HCT116 (cell line): ENCODE measurements at places on chromosomes 7 and 10. TPM values are rescaled to one million over a fixed set of nuclear protein-coding genes. Genes with fewer than 3 reads are reported as not detected.

OR2A5 gene
- total RNA-seq, result not detected

- no peaks in the 10 kb centered on the region for H3K27me3 ChIP-seq
- no peak overlapping the region for H3K4me3 ChIP-seq
These were observed 65.9 kb downstream of the CLIP2 start for GRCh38 chr7:74355091-74355490.

GRCh38 chr7:125363873-125364272, 434.2 kb upstream of the POT1 start:
- no peak overlapping the region for H3K27ac ChIP-seq
- no peak for DNase-seq
- no peaks in the 10 kb centered on the region for H3K27me3 ChIP-seq
- H3K36me3 ChIP-seq, result no peaks in the 10 kb centered on the region

GRCh38 chr7:157280216-157280841, 56.5 kb upstream of the DNAJB6 start:
- peaks cover 11% of the 10 kb centered on the region for H3K4me1 ChIP-seq
- H3K36me3 ChIP-seq, result no peaks in the 10 kb centered on the region
- no peak for DNase-seq
- H3K27me3 ChIP-seq, result no peaks in the 10 kb centered on the region
- no peak overlapping the region for H3K27ac ChIP-seq

- no peaks in the 10 kb centered on the region for H3K4me1 ChIP-seq
- H3K27me3 ChIP-seq, result no peaks in the 10 kb centered on the region
- H3K27ac ChIP-seq, result no peak overlapping the region
- no peak for DNase-seq
- H3K36me3 ChIP-seq, result no peaks in the 10 kb centered on the region
These were observed 202.9 kb downstream of the ZNF248 start for GRCh38 chr10:37654466-37654865.

DNA sequence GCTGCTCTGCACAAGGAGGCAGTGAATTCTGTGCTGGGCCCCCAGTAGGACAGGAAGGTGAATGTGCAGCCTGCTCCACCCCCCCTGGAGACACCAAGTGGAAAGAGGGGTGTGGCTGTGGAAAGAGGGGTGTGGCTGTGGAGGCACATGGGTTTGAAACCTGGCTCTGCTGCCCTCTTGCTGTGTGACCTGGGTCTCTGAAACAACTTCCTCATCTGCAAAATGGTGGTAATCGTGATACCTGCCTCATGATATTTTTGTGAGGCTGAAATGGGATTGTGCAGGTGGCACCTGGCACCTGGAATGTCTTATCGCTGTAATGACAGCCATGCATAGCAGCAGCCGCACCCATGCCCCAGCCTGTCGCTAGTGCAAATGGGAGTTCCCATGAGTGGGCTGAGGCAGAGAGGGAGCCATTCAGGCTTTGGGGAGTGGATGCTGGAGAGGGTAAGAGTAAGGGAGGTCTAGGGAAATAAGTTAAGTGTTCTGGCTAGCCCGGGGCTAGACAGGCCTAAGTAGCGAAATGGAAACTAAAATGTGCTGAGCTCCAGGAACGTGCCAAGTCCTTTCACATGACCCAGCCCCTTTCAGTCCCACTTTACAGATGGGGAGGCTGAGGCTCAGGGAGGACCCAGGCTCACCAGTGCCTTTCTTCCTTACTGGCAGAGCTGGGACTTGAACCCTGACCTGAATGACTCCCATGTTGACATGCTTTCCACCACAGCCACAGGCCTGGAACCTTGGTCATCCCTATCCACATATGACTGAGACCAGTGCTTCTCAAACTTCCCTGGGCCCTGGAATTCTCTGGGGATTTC, 35.0 kb downstream of the C10orf105 start:
- H3K27me3 ChIP-seq, result no peaks in the 10 kb centered on the region
- no peak overlapping the region for H3K27ac ChIP-seq

DNA sequence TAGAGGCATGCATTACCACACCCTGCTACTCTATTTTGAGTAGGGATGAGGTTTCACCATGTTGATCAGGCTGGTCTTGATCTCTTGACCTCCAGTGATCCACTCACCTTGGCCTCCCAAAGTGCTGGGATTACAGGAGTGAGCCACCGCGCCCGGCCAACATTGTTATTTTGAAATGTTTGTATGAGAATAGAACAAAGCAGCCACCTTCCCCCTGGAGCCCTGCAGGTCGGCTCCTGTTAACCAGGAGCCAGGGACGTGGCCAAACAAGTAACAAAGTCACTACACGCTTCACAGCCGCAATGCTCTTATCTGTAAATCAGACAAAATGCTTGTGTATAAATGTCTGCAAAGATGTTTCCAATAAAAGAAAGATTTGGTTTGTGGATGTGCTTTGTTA, 295.4 kb downstream of the CNTNAP2 start:
- H3K27ac ChIP-seq, result no peak overlapping the region
- DNase-seq, result no peak
- no peaks in the 10 kb centered on the region for H3K36me3 ChIP-seq
- H3K4me1 ChIP-seq, result no peaks in the 10 kb centered on the region
- no peak overlapping the region for H3K4me3 ChIP-seq
- no peaks in the 10 kb centered on the region for H3K27me3 ChIP-seq
